ENCODE measurements at places on chromosomes 3 and 15.

DNA sequence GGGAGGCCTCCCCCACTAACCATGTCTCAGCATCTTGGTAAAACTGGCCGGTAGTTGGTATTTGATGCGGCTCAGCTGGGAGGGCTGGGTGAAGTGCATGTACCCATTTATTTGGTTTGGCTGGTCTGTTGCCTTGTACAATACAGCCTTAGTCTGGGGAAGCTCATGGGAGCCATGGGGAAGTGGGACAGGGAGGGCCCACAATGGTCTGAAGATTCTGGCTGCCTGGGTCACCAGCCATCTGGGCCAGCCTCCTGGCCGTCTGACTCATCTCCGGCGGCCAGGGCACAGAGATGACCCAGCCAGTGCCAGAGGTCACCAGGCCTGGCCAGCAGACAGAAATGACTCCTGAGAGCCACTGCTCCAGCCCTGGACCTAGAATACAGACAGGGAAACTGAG, 51.6 kb upstream of the SMAD6 start:
- DNase-seq: no peak

GRCh38 chr3:59450946-59451763, 401.3 kb upstream of the CFAP20DC start:
- DNase-seq: peak; percentile 7

DNA sequence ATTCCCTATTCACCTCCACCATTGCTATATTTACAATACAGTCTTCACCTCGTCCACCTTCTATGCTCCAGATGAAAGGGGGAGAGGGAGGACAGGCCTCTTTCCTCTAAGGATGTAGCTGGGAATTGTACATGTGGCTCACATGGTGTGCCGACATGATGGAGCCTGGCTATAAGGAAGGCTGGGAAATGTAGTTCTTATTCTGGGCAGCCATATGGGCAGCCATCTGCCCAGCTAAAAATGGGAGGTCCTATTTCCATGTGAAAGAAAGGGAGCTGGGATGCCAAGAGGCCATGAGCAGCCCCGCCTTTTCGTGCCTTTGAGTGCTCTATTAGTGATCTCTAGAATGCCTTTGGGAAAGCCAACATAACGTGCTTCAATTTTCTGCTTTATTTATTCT, 27.1 kb upstream of the MGLL start:
- DNase-seq: no peak

DNA sequence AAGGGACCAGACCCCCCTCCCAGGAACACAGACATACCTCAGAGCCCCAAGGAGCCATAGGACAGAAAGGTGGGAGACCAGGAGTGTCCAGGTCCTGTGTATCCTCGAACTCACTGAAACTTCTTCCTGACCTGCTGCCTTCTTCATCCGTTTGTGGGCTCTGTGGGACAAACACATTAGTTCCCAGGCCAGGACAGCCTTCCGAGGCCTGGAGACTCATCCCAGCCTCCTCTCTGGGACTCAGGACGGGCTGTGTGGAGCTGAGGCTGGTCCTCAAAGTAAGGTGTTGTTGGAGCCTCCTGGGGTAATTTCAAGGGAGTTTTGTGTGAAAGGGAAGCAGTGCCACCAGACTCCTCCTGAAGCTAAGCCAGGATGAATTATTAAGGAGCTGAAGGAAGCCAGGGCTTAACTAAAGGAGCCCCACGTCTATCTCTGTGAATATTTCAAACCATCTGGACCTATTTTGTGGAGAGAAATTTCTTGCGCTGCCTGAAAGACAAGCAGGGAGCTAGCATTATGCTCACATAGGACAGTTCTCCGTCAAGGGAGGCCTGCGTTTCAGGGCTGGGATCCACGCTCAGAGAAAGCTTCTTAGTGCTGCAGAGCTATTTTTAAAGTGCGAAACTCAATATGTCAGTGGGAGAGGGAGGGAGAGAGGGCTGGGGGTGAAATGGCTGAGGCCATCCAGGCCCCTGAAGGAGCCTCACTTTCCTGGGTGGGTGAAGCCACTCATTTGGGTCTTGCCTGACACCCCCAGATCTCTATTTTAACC, 29.8 kb upstream of the PLA2G4E start:
- DNase-seq: no peak

- no peak for DNase-seq
Observed at GRCh38 chr3:18057471-18058091, 315.1 kb upstream of the TBC1D5 start.

- DNase-seq: no peak
Observed at GRCh38 chr3:36591959-36592358, 172.4 kb downstream of the DCLK3 start.

DNA sequence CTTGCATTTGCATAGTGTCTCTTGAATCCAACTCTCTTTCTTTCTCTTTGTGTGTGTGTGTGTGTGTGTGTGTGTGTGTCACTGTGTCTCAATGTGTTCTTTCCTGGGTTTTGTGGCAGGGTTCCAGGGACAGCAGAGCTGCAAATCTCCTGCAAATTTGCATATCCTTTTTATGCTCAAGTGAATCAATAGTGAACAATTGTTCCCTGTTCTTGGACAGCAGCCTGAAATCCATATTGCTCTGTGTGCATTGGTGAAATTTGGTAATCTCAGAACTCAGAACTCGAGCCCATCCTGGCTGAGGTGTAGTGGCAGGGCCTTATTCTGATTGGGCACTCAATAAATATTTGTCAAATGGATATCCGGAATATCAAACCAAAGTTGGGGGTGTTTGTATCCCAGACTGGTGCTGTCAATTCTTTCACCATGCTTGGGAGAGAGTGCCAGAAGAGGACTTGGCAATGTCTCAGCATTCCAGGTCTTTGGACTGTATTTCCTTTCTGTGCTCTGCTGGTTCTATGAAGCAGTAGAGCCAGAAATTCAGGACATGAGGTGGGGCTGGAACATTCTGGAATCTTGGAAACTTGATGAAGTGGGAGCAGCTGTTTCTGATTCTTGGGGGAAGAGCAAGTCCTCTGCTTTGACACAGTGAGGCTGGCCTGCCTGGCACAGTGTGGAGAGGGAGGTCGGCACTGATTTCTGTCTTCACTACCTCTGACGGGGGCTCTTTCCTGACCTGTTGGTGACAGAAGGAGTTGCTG, 380.6 kb upstream of the C2CD4B start:
- peak; percentile 22 for DNase-seq

DNA sequence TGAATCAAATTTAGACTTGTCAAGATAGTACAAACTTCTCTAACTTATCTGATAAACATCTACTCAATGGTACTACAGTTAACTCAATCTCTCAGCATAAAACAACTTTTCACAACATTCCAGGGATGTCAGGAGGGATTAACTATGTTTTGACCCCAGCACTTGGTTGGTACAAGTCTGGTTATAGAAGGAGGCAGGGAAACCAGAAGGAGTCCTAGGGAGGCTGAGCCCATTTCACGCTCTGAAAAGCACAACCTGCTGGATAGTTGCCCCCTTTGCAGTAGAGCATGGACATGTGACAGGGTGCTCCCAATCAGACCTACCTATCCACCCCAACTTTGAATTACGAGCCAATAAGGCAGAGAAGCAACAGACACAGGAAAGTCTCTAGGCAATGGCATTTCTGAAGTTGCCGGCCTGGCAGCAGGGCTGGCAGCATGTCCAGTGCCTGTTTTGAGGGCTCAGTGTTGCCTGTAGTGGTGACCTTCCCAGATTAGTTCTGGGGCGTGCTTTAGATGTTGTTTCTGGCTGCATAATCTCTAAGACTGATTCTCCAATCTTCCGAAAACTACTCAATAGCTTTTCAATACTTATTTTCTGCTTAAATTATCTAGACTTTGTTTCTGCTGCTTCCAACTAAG, 8.2 kb downstream of the ANKUB1 start:
- no peak for DNase-seq

- no peak for DNase-seq
Observed at GRCh38 chr3:122691195-122691594, 10.6 kb downstream of the PARP14 start.

DNA sequence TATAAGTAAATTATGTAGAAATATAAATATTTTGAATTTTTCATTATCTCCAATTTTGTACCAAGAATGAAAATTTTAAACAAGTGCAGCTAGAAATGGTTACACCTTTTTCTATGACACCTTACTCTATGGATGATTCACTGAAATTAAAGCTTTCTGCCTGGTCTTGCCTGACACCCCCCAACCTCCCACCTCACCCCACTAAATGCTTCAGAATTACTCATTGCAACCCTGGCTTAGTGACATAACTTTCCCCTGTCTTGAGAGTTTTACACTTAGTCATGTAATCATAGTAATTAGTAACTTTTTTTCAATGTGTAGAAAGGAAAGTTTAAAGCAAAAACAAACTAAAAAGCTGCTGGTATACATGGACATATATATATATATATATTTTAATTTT, 42.0 kb upstream of the MEIS2 start:
- DNase-seq: no peak

DNA sequence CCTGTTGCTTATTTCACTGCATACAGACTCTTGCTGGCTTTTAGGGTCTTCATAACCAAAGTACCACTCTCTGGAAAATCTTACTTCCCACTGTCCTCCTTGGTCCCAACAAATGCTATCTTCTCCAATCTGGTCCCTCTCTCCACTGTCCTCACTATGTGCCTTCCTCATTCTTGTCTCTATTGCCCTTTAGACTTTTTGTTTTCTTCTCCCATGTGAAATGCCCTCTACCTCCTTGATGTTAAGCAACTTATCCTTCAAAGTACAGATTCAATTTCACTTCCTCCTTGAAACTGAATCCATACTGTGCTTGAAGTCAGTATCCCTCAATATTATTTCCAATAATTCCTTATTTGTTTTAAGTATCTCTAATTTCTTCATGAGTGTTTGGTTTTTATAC, 60.8 kb downstream of the CGGBP1 start:
- DNase-seq: no peak

- DNase-seq: no peak
Observed at GRCh38 chr3:158167737-158168557, 58.1 kb downstream of the RSRC1 start.
